ENCODE measurements at places on chromosomes 6 and 20.

DNA sequence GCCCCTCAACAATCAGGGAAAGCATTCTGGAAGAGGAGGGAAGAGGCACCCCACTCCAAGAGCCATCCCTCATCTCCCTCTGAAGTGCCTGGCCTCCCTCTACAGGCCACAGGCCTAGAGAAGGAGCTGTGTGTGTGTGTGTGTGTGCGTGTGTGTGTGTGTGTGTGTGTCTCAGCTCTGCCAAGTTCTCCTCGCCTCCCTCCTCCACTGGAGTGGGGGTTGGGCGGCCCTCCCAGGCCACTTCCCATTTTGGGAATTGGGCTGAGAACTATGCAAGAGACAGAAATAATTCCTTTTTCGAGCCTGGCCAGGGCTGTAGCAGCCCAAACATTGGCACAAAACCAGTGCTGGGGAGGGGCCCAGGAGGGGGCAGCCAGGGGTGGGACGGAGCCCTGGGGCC, 35.7 kb downstream of the KCNB1 start:
- no peak for DNase-seq

DNA sequence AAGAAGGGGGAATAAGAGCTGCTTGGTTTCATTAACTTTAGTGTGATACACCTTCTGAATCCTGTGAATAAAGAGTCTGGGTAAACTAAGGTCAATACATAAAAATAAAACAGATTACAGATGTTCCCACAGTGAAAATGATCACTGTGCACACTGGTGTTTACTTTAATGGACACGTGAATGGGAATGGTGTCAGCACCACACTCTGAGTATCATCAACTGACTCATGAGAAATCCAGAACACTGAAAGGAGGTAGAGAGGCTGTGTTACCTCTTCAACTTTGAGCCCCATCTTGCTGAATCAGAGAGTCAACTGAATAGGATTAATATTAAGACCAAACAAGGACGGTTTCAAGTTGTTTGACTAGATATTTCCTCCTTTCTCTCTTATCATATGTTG, 75.0 kb downstream of the ELOVL4 start:
- no peak for DNase-seq

- DNase-seq: no peak
Measured at GRCh38 chr20:19830211-19830785, 72.2 kb downstream of the RIN2 start.

GRCh38 chr6:42781546-42781795, 381 bp upstream of the BICRAL start:
- no peak for DNase-seq

GRCh38 chr6:157912326-157912725, 69.3 kb upstream of the SYNJ2 start:
- no peak for DNase-seq

- DNase-seq: no peak
Measured at GRCh38 chr6:53728570-53729194, 63.1 kb upstream of the KLHL31 start.

- no peak for DNase-seq
Measured at GRCh38 chr6:114121913-114122662, 151.1 kb upstream of the HDAC2 start.

- DNase-seq: no peak
Measured at GRCh38 chr20:58399926-58400325, 10.9 kb downstream of the VAPB start.

GRCh38 chr6:160428818-160429619, 80.8 kb downstream of the SLC22A3 start:
- no peak for DNase-seq

DNA sequence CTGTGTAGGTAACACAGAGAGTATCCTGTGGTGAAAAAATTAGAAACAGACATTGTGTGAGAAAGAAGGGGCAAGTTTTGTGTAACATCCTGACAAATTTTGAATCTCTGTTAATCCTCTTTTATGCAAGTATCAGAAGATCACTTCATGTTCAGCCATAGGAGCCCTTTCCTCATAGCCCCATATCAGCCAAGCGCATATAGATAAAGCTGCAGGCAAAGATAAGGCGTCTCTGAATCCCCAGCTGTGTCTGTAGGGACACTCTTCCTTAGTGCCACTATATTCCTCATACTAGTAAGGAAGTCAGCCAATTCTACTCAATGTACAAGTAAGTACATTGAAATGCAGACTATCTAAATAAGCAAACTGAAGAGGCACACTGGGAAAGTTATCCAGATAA, 22.3 kb downstream of the HTR1E start:
- no peak for DNase-seq

- no peak for DNase-seq
Measured at GRCh38 chr20:24275946-24276705, 193.3 kb upstream of the SYNDIG1 start.

DNA sequence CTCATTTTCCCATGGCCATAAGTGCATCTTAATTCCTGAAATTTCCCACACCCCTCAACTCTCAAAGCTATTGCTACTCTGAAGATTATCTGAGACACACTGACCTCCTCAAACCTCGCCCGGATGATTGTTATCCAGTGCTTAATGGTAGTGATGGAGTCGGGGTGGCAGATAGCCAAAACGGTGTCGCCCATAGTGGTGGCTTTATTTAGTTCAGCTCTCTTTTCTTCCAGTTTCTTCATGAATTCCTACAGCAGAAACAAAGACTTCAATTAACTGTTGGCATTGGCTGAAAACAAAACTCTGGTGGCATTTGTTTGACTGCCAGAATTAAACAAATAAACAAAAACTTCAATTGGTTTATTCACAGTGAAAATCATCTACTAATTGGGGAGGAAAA, 165.4 kb downstream of the DST start:
- no peak for DNase-seq

- no peak for DNase-seq
Measured at GRCh38 chr6:13439644-13440043, 47.8 kb downstream of the GFOD1 start.

- no peak for DNase-seq
Measured at GRCh38 chr6:14759976-14760672, 485.7 kb upstream of the JARID2 start.

DNA sequence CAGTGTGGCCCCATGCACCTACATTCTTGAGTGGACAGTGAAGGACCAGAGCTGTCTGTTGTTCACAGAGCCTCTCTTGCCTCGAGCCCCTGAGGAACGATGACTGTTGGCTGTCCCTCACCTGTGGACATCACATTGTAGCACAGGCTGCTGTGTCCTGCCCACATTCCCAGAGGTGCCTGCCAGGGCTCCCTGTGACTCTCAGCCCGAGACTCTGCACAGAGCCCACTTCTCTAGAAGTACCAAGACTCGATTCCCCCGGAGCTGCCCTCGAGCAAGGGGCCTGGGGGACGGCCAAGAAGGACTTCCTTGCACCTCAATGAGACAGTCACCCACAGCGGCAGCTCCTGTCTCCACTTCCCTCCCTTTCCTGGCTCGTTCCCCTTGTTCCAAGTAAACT, 28.6 kb upstream of the DLGAP4 start:
- no peak for DNase-seq

- DNase-seq: no peak
Measured at GRCh38 chr6:169028343-169028742, 225.3 kb downstream of the THBS2 start.

- no peak for DNase-seq
Measured at GRCh38 chr6:83467620-83468036, 36.8 kb upstream of the ME1 start.

DNA sequence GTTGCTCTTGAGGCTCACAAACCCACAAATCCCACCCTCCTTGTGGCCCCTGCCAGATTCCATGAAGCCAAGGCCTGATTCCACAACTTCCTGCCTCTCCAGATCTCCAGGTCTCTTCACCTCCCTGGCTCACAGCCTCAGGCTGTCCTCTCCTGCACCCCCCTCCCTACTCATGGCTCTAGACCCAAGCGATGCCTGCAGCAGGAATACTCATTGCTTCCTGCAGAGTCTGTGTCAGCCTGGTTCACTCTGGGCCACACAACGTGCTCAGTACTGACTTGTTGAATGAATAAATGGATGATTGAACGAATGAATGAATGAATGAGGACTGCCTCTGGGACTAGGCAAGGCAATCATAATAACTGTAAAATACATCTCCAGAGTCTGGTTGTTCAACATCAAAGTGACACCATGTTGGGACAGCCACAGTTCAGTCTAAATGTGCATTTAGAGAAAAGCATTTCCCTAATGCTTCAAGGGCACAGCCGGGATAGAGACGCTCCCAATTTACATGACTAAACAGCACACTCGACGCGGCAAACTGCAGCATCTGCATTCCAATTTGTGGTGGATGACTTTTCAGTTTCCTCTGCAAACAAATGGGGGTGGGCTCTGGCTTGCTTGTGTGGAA, 139.9 kb downstream of the GRM4 start:
- no peak for DNase-seq

DNA sequence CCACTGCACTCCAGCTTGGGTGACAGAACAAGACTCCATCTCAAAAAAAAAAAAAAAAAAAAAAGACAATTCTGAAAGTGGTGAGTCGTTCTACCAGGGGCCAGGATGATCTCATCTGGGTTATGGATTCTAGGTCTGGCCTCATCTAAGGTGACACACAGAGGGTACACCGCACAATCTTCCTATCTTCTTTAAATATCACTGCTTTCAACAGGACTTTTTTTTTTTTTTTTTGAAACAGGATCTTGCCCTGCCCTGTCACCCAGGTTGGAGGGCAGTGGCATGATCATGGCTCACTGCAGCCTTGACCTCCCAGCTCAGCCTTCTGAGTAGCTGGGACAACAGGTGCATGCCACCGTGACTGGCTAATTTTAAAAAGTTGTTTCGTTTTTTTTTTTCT, 67.7 kb downstream of the SLC16A10 start:
- DNase-seq: no peak

DNA sequence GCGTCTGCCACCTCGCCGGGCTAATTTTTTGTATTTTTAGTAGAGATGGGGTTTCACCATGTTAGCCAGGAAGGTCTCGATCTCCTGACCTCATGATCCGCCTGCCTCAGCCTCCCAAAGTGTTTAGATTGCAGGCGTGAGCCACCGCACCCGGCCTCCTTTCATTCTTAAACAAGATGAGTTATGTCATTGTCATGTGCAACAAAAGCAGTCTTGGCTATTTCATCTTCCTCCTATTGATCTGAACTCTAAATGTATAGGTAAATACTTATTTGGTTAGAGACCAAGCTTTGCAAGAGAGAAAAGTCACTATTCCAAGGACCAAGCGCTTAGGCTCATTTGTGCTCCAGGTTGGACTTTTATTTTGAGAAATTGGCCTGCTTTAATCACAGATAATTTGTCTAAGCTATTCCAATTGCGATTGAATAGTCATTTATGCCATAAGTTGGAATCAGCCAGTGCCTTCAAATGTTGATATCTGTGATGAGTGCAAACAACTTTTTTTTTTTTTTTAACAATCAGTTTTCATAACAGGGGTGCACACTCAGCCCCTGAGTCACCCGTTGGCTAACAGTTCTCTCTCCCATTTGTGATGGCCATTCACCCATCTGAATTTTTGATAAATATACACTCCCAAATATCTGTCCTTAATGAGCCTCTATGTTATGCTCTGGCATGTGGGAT, 167.3 kb downstream of the BCAS1 start:
- DNase-seq: no peak

DNA sequence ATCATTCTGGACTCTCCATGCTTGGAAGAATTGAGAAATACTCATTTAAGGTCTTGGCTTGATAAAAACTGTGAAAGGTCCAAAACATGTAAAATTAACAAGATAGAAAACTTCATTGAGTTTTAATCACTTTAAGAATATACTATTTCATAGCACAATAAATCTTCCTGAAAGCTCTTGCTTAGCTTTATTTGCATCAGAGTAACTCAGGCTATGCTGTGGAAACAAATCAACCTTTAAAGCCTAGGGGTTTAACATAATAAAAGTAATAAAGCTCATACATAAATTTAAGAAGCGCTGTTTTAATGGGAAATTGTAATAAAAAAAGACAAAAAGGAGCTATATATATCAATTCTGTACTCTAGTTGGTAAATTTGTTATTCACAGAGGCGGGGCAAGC, 77.2 kb upstream of the PTCHD4 start:
- no peak for DNase-seq

DNA sequence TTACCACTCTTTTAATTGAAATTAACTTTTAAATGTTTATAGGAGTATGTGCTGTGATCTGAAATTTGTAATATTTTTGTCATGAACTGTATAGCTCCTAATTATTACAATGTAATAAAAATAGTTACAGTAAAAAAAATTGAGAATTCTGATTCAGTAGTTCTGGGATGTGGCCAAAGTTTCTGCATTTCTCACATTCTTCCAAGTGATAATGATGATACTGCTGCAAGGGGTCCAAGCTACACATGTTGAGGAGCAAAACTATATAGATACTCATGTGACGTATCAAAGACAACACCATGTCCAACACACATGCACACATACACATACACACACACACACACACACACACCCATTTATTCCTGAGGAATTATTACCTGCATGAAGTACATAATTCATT, 71.0 kb upstream of the FAM83B start:
- DNase-seq: no peak

DNA sequence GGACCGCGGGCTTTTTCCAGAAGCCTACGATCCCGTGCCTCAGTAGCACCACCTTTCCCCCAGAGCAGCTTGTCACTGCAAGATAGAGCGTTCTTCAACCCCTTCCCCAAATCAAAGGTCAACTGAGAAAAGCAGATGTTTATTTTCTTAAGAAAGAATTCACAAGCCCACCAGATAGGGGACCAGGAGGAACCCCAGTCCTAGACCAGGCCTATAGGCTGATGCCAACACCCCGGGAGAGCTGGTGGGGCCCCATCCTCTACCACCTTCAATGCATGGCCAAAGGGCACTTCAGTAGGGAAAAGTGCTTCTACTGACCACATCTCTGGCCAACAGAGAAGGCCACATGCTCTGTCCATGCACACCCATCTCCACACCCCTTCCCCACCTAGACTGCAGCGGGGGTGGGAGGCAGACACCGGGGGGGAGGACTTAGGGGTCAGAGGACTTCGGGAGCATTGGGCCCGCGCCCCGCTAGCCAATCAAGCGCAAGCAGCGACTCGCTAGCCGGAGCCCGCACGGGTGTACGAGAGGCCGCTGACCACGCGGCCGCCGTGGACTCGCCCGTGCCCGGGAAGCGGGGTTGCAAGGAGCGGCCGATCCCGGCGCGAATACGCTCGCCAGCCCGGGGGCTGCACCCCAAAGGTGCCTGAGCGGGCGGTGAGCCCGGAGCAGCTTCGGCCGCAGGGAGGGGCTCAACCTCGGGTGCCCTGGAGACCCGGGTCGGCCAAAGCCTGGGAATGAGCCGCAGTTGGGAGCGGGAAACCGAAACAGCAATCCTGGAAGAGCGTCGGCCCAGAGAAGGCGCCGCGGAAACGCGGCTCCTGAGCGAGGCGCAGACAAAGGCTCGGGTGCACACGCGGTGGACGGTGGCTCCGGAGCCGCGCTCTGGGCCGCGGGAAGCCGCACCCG, 2.8 kb downstream of the PDE10A start:
- DNase-seq: no peak

- DNase-seq: no peak
Measured at GRCh38 chr20:6686171-6686570, 81.3 kb upstream of the BMP2 start.

Data from stimulated activated CD8-positive, alpha-beta memory T cell treated with anti-CD3 and anti-CD28 coated beads, Interleukin-4, amount 100 ng/mL, for 1 hour (primary cell).